ENCODE measurements at places on chromosomes 13 and 19.

DNA sequence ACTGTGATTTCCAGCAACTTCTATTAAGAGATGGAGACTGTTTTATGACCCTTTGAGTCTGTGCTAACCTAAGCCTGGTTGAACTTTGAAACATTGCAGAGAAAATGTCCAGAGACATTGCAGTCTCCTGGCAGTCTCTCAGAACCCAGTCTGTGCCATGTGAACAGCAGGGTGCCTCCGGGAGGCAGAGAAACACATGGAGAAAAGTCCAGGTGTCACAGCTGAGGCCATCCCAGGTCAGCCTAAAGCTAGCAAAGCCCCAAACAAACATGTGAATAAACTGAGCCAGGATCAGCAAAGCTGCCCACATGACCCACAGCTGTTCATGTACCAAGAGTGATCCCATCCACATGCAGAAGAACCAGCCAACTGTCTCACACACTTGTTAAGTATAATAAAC is 7.8 kb downstream of the CYP4F11 start:
- no peak for DNase-seq

DNA sequence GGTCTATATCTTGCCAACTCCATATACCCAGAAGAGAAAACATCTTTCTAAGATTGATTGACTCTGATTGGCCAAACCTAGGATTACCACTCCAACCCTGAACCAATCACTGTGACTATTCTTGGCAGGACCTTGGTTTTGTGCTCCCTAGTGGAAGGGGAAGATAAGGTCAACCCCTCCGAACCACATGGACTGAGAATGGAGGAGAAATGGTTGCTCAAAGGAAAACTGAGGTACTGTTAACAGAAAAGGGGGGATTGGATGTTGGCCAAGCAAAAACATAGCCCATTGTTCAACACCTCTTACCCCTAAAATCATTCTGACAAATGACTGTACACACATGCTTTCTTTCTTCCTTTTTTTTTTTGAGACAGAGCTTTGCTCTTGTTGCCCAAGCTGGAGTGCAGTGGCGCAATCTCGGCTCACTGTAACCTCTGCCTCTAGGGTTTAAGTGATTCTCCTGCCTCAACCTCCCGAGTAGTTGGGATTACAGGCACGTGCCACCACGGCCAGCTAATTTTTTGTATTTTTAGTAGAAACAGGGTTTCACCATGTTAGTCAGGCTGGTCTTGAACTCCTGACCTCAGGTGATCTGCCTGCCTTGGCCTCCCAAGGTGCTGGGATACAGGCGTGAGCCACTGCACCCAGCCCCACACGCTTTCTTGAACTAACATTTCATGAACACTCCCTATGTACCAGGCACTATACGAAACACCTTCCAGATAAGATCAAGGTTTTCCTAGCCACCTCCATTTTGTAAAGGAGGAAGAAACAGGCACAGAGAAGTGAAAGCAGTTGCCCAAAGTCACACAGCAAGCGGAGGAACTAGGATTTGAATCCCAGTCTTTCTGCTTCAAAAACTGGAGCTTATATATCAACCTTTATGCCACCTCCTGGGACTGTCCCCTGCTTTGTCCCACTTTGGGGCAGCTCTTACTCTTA is 6.5 kb downstream of the MEIOSIN start:
- no peak for DNase-seq

DNA sequence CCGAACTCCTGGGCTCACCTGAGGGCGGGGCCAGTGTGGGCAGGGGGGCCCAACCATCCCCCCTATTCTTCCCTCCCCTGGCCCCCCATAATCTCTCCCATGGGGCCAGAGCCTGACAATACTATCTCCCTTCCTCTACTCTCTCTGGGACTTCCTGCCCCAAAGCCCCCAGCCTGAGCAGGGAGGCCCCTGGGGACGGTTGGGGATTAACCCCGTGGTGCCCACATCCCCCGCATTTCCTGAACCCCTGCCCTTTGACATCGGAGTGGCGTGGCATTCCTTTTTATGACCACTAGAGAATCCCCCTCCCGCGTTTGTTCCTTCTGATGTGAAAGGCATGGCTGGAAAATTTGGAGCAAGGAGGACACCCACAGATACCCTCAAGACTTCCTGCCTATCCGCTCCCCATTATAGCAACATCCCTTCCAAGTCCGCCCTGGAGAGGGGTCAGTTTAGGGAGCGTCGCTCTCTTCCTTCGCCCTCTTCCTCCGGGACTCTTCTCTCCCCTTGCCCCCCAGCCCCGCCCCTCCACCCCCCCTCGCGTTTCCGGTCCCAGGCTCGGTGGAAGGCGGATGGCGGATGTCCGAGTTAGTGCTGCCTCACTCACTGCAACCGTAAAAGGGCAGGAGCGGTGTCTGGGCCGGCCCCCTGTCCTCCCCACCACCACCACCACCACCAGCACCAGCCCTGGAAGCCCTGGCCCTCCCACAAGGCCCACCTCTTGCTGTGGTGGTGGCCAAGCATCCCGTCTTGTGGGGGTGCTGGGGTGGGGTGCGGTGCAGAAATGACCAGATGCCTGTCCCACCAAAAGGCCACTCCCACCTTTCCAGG is 1.8 kb downstream of the VASP start:
- DNase-seq, result no peak

DNA sequence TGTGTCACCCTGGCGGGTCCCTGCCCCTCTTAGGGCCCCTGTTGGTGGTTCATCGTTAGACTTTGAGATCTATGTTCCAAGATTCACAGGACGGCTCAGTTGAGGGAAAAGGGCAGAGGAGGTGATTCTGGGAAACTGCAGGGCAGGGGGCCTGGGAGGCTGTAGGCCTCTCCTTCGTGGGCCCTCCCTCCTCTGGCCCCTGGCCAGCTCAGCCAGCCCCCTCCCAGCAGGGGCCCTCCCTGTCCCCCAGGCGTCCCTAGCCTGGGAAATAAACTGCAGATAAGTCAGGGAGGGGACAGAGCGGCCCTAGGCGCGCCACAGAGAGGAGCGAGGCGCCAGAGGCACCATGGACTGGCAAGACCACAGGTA is 6.5 kb downstream of the HIF3A start:
- DNase-seq, result no peak

- DNase-seq, result no peak
These were observed 158.6 kb upstream of the SLC10A2 start for GRCh38 chr13:103224804-103225203.

DNA sequence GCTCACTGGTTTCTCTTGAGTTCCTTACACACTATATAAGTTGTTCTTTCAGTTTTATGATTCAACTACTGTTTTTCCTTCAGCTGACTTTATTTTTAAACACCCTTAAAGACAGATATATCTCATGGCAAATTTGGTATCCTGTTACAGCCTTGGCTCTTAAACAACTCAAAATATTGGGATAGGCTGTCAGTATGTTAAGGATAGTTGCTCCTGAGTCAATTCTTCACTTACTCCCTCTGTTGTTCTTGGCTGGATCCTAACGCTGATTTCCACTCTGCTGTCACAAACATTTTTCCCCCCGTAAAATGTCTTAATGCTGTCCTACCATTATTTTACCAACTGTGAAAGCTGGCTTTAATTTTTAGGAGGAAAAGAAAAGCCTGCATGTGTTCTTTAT is 1.2 kb downstream of the KCNRG start:
- DNase-seq, result no peak

GRCh38 chr13:22050951-22051563 is 380.2 kb downstream of the FGF9 start:
- DNase-seq, result no peak

DNA sequence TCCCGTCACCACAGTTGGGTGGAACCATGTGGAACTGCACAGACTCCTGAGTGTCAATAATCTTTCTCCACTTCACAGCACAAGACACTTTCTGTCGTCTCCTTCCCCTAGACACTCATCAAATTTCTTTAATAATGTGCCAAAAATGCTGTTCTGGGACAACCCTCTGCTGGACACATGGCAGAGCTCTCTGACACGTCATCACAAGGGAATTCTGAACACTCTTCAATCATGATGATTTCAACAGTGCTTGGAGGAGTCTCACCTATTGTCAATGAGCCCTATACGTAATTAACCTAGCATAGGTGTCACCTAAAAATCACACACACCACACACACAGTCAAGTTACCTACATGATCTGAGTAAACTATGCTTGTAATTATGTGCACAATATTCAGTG is 141.3 kb downstream of the STOML3 start:
- no peak for DNase-seq

DNA sequence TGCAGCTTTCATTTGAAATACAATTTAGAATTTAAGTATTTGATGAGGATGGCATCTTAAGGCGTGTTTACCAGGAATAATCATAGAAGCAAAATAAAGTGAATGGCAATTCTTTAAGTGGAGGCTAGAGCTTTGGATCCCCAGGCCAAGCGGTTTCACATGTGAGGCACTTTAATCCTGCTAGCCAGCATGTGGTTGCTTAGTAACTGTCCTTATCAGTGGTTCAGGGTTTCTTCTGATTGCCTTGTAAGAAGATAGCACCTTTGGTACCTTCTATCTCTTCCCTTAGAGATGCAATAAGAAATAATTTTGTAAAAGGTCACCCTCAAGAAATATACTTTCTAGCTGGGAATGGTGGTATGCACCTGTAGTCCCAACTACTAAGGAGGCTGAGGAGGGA is 38.9 kb upstream of the SERP2 start:
- no peak for DNase-seq

- no peak for DNase-seq
These were observed 23.7 kb downstream of the KLF5 start for GRCh38 chr13:73082471-73082870.

DNA sequence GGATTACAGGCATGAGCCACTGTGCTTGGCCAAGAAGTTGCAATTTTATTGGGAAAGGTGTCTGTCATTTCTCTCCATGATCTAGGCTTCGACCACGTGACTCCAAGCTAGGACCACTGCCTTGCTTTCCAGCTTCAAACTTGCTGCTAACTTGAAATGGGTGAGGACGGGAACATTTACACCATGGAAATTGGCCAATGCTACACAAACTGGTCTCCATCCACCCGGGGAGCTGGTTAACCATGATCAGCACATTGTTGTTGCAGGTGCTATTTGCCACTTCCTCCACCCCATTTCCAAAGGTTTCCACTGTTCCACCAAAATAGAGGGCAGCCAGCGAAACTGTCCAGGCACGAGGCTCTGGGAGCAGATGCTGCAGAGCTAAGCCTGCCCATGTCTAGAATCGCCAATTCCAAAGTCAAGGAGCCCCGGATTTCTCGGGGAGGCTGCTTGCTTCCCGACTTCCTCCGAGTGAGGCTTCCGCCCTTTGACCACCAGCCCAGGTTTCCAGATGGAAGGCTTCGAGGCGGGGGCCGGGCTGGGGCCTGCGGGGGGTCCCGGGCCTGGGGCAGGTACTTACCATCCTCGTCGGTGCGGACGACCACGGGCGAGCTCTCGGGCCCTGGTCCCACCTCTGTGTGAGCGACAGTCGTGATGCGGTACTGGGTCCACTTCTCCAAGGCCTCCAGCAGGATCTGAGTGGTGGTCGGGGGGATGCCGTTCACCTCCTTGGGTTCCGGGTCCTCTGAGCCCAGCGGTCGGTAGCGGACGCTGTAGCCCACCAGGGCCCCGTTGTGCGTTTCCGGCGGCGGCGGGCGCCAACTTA is 109.7 kb downstream of the PTPRS start:
- DNase-seq, result no peak

DNA sequence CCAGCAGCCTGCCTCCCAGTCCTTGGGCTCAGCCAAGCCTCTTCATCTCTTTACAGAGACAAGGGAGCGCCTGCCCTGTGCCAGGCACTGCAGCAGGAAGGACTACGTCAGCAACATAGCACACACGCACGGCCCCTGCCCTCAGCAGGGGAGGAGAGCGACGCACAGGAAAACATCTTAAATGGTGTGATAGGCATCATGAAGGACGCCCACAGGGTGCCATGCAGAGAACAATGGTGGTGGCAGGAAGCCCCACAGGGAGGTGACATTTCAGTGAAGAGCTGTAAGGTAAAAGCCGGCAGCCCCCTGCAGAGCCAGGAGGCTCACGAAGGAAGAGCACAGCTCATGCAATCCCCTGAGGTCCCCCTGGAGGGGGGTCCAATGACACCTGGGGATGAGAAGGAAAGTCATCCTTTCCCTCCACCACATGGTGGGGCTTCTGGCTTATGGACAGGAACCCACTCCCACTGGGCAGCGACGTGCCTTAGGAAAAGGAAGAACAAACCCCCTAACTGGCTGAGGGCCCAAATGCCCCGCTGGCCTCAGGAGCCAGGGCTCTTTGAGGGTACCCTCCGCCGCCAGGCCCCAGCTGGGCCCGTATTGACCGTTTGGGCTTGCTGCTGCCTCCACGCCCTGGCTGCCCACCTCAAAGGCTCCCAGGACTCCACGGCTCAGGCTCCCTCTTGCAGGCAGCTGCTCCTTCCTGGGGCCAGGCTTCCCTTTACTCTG is 37.3 kb upstream of the C13orf42 start:
- DNase-seq, result no peak

- DNase-seq, result no peak
These were observed 11.6 kb downstream of the TMPRSS9 start for GRCh38 chr19:2371656-2372055.

DNA sequence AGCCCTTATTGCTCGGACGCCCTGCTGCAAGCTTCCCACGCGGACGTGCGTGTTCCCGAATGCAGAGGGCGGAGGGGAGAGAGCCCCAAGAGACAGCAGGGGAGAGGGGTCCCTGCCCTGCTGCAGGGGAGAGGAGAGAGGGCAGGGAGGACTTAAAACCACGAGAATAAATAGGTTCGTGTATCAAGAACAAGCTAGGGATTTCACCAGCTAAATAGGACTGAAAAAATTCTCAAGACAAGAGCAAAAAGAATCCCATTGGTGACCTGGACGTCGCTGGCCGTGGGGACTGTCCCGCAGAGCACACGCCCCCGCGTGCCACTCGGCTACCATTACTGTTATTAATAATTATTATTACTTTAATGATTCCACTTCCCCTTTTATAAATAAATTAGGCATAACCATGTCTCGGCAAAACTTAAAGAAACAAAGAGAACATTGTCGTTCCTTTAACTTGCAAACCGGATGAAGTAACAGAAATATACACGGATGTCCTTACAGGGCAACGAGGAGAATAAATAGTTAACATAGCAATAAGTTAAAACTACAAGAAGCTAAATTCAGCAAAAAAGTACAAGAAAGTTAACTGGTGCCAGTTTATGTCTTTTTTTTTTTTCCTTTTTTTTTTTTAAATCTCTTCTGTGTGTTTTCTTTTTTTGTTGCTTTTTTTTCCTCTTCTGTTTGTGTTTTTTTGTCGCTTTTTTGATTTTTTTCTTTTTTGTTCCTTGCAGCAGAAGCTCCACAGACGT is 16.6 kb downstream of the PRKCSH start:
- no peak for DNase-seq

GRCh38 chr13:92896842-92897241 is 329.8 kb upstream of the GPC6 start:
- no peak for DNase-seq

- DNase-seq, result no peak
These were observed 5.3 kb downstream of the ELF1 start for GRCh38 chr13:41013835-41014234.

GRCh38 chr19:4732680-4733114 is 9.1 kb upstream of the DPP9 start:
- peak; percentile 37 for DNase-seq

GRCh38 chr13:99575376-99576120 is 74.3 kb downstream of the TM9SF2 start:
- DNase-seq, result no peak

- DNase-seq, result no peak
These were observed 50.2 kb downstream of the FLT3 start for GRCh38 chr13:28049880-28050875.

- no peak for DNase-seq
These were observed 18.6 kb upstream of the LAIR1 start for GRCh38 chr19:54383330-54383729.
